Hippocampal formation (tissue), 2 donors: ENCODE measurements at places on chromosomes 7 and 10.

- DNase-seq = no peak
Observed at GRCh38 chr10:124691421-124692099, 52.6 kb downstream of the FAM53B start.

GRCh38 chr7:72080341-72080766 is 331.8 kb downstream of the CALN1 start:
- DNase-seq = no peak

DNA sequence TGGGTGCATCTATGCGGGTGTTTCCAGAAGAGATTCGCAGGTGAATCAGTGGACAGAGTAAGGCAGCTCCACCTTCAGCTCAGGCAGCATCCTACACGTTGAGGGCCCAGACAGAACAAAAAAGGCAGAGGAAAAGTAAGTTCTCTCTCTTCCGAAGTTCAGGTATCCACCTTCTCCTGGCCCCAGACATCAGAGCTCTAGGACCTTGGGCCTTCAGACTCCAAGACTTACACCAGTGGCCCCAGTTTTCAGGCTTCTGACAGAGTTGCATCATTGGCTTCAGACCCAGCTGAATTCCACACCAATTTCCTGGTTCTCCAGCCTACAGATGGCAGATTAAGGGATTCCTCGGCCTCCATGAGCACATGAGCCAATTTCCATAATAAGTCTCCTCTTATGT is 102.2 kb upstream of the GPR26 start:
- DNase-seq = no peak

DNA sequence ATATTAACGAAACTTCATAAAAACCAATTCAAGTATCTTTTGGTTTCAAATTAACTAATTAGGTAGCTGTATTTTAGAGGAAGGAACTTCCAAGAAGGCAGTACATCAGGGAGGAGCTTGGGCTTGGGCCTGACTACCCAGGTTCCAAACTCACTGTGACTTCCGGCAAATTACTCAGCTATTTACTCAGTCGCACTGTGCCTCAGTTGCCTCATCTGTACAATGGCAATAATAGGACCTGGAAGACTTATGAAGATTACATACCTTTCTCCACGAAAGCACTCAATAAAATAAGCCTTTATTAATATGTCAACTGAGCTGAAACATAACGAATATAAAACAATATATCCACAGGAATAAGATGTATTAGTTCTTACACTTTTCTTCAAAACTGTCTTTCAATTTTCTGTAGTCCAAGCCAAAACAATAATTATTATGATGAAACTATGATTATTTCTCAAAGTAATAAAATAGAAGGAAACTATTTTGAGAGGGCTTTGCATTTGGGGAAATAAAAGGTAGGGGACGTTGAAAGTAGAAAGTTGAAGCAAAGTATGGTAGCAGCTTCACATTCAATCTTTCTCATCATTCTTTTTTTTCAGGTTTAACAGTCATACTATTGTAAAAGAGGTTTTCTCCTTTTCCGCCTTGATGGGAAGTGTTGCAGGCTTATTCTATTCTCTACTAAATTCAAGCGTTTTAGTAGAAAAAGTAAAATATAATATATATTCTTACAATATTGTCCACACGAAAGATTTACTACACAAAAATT is 10.5 kb upstream of the EBLN1 start:
- no peak for DNase-seq

- DNase-seq = no peak
Observed at GRCh38 chr10:102644066-102644645, at the start of gene TRIM8. Gene TRIM8, plus strand, starts transcription at chr10:102644479. Its CDS starts 139 bp downstream, at chr10:102644618.

DNA sequence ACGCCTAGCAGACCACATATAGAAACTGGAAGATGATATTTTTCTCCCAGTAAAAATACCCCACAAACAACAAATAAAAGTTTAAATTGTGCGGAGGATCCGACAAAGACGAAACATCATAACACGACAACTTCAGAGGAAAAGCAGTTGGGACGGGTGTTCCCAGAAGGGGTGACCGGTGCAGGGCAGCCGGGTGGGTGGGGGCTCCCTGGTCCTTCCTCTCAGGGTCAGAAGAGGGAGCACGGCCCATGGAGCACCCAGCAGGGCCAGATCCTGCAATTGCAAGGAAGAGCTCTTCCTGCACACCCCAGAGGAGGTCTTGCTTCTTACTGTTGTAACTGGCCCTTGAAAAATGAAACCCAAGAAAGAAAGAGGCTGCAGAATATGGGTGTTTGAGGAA is 608.5 kb upstream of the MKI67 start:
- no peak for DNase-seq

GRCh38 chr7:9307131-9307530 is 873.7 kb downstream of the NXPH1 start:
- DNase-seq = no peak

- peak; percentile 46 for DNase-seq
Observed at GRCh38 chr7:30147785-30148184, 13.0 kb downstream of the MTURN start.
